ENCODE measurements at places on chromosomes 6 and 20.

DNA sequence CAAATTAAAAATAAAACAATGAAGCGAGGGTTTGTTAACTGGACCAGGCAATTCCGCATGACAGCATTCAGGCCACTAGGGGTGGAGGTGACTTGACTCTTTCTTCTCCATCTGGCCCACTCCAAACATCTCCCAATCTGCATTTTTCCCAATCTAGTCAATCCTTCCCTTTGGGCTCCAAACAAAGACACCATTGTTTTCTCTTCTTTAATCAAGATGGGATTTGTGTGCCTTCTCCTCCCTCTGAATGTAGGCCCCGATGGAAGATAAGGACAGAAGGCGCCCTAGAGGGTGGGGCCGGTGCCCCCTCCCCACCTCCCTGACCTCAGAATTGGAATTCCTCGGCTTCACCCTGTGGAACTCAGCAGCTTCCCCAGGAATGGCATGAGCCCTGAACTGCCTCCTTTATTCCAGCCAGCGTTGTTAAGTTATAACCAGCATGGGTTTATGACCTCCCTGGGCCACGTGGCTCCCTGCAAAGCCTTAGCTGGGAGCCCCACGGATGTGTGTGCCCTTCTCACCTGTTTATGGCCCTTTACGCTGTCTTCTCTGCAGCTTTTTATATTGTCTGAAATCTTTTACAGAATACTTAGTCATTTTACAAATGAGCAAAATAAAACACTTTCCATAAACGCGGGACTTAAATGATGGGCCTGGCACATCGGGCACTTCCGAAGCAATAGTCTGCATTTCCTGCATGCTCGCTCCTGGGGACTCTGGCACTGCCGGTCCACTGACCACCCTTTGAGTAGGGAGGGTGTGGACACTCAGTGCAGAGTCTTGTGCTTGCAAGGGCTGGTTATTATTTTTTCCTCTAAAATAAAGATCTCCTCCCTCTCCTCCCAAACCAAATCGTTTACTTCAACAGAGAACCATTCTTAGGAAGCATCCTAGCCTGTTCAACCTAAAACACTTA is 24.5 kb downstream of the OVOL2 start:
- no peak overlapping the region for H3K27ac ChIP-seq
- H3K4me3 ChIP-seq, result no peak overlapping the region
- peaks cover 3% of the 10 kb centered on the region for H3K27me3 ChIP-seq
- H3K4me1 ChIP-seq, result no peaks in the 10 kb centered on the region
- DNase-seq, result no peak
- no peaks in the 10 kb centered on the region for H3K36me3 ChIP-seq

DNA sequence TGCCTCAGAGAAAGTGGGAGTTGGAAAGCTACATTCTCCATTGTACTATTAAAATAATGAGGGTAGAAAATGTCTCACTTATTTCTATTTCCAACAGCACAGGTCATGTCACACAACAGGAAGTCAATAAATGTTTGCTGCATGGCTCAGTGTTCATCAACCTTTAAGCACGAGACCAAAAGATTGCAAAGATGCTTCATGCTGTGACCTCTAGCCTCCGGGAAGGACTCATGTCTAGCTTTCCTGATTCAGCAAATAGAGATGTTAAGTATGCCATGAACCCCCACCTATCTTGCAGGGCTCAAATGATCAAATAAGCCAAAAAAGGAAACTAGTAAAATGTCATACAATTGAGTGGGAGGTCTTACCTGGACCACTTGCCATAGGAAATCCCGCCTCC is 57.4 kb downstream of the NCOA6 start:
- H3K4me3 ChIP-seq, result no peak overlapping the region
- no peak overlapping the region for H3K27ac ChIP-seq
- no peak for DNase-seq

GRCh38 chr20:23608251-23608846 is 2.6 kb upstream of the CST9 start:
- no peaks in the 10 kb centered on the region for H3K4me1 ChIP-seq
- no peak overlapping the region for H3K4me3 ChIP-seq
- no peaks in the 10 kb centered on the region for H3K36me3 ChIP-seq
- no peak overlapping the region for H3K27ac ChIP-seq
- H3K27me3 ChIP-seq, result no peaks in the 10 kb centered on the region

GRCh38 chr6:21000331-21000801 is 466.1 kb downstream of the CDKAL1 start:
- DNase-seq, result no peak
- no peaks in the 10 kb centered on the region for H3K36me3 ChIP-seq
- no peaks in the 10 kb centered on the region for H3K27me3 ChIP-seq
- H3K4me3 ChIP-seq, result no peak overlapping the region
- H3K4me1 ChIP-seq, result no peaks in the 10 kb centered on the region
- H3K27ac ChIP-seq, result no peak overlapping the region

DNA sequence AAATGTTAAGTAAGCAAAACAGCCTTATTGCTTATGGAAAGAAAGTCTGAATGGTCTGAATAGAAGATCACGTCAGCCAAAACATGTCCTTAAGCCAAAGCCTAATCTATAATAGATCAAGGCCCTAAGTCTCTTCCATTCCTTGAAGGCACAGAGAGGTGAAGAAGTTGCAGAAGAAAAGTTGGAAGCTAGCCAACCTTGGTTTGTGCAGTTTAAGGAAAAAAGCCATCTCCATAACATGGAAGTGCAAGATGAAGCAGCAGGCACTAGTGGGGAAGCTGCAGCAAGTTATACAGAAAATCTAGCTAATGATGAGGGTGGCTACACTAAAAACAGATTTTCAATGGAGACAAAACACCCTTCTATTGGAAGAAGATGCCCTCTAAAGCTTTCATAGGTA is 29.1 kb downstream of the LRRN4 start:
- H3K27me3 ChIP-seq, result no peaks in the 10 kb centered on the region
- no peak overlapping the region for H3K4me3 ChIP-seq
- H3K4me1 ChIP-seq, result no peaks in the 10 kb centered on the region
- no peak for DNase-seq

- H3K4me3 ChIP-seq, result no peak overlapping the region
- H3K4me1 ChIP-seq, result no peaks in the 10 kb centered on the region
Measured at GRCh38 chr20:16378712-16379370, 194.4 kb downstream of the KIF16B start.

DNA sequence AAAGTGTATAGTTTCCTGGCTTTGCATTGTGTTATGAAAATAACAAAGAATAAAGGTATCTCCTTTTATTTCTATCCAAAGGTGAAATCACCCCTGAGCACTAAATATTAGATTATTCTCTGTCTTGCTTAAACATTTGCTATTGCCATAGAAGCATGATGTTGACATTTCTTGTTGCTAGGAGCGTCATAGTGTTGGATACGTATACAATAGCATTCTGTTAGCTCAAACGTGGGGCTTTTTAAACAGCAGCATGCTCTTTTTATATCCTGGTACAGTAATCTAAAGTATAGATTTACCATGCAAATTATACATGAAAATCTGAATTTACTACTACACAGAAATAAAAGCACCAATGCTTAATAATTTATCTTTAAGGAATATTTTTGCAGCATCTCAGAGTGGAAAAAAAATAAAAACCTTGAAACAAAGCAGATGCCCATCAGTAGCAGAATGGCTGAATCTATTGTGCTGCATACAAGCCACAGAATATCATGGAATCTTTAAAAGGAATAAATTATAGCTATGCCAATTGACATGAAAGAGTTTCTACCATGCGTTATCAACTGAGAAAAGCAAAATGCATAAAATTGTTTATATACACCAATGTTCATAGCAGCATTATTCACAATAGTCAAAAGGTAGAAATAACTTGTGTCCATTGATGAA is 9.6 kb upstream of the HSF2 start:
- no peak overlapping the region for H3K4me3 ChIP-seq
- H3K4me1 ChIP-seq, result no peaks in the 10 kb centered on the region
- no peak for DNase-seq

GRCh38 chr6:10310826-10311225 is 104.0 kb downstream of the TFAP2A start:
- H3K4me1 ChIP-seq, result no peaks in the 10 kb centered on the region
- H3K27me3 ChIP-seq, result no peaks in the 10 kb centered on the region
- no peak for DNase-seq
- no peaks in the 10 kb centered on the region for H3K36me3 ChIP-seq

Measured in effector memory CD4-positive, alpha-beta T cell (primary cell).